Hepatocyte (in vitro differentiated cells): ENCODE measurements at places on chromosomes 5 and 9.

- no peak for DNase-seq
Measured at GRCh38 chr5:148620696-148621095, 33.6 kb downstream of the HTR4 start.

GRCh38 chr5:172506251-172506650 lies 51.9 kb upstream of the SH3PXD2B start:
- no peak for DNase-seq

DNA sequence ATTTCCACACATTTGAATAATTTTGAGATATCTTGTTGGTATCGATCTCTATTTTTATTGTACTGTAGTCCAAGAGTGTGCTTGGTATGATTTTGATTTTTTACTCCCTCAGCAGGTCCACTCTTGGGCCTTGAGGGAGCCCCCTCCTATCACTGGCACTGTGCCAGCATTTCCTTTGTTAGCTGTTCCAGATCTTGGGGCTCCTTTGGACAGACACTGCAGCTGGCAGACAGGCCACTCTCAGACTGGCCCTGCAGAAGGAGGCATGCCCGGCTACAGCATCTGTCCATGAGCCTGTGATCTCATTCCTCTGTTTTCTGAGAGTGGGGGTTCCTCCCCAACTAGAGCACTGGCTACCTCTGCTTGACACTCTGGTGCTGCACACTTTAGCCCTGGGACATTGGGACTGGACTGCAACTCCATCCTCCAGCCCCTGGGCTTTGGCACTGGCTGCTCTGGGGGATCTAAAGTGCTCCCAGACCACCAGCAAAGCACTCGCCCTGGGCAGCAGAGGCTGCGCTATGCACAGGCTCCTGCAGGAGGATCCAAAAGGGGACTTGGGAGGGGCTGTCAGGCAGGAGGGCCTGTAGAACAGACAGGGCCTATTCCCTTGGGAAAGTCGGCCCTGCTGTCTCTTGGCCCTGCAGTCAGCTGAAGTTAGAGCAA lies 271.3 kb upstream of the DMAC1 start:
- no peak for DNase-seq

GRCh38 chr5:107592515-107592914 lies 78.2 kb downstream of the EFNA5 start:
- no peak for DNase-seq

DNA sequence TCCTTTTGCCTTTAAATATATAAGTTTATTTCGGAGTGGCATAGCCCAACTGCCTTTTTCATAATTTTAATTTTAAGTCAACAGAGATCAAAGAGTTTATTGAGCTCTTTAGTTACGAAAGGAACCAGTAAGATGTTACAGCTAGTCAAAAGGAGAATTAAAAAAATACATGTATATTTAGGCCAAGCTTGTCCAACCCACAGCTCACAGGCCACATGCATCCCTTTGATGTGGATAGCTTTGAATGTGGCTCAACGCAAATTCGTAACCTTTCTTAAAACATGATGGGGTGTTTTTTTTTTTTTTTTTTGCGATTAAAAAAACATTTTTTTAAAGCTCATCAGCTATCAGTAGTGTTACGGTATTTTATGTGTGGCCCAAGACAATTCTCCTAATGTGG lies 50.2 kb upstream of the IL31RA start:
- DNase-seq = no peak

GRCh38 chr5:32419791-32420190 lies 24.7 kb downstream of the ZFR start:
- DNase-seq = no peak

GRCh38 chr5:170805666-170806065 lies 22.1 kb downstream of the GABRP start:
- DNase-seq = no peak

DNA sequence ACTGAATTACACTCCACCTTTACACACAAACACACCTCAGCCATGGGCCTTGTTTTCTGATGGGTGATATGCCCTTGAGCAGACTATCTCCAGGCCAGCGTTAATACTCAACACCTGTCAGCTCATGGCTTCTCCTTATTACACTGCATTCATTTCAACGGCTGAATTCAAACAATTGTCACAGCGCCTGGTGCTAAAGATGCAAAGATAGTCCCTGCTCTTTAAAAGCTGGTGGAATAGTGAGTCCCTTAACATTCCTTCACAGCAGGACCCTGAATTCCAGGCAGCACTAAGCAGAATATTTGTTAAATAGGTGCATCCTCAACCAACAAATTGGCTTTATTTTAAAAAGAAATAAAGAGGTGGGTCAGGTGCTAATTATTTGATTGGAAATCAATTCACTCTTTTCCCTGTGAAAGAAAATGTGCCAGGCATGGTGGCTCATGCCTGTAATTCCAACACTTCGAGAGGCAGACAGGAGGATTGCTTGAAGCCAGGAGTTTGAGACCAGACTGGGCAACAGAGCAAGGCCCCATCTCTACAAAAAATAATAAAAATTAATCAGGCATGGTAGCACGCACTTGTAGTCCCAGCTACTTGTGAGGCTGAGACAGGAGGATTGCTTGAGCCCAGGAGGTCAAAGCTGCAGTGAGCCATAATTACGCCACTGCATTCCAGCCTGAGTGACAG lies 155.7 kb upstream of the EFNA5 start:
- DNase-seq = no peak
